ENCODE measurements at places on chromosomes 3 and 15.

DNA sequence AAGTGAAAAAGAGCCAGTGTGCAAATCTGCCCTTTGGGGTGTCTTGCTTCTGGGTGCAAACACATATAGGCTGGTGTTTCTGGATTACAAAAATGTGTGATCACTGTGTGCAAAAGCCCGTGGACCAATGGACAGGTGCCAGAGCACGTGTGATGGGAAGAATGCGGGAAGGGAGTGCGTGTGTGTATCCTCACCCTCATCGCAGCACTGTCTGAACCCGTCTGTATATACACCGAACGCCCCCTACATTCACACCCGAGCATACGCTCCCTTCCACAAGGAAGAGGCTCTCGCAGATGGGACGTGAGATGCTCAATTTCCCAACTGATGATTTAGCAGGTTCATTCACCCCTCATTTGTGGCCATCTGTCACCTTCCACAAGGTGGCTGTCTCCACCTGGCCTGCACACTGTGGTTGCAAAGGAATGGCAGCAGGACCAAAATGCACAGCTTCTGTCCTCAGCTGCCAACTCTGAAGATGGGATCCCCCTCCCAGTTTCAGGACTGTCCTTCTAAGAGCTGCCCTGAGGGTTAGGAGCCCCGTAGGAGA is 19.4 kb upstream of the SLC6A1 start:
- DNase-seq = no peak
- no peak overlapping the region for H3K4me3 ChIP-seq
- H3K36me3 ChIP-seq = no peaks in the 10 kb centered on the region
- H3K4me1 ChIP-seq = no peaks in the 10 kb centered on the region
- no peak overlapping the region for H3K27ac ChIP-seq

DNA sequence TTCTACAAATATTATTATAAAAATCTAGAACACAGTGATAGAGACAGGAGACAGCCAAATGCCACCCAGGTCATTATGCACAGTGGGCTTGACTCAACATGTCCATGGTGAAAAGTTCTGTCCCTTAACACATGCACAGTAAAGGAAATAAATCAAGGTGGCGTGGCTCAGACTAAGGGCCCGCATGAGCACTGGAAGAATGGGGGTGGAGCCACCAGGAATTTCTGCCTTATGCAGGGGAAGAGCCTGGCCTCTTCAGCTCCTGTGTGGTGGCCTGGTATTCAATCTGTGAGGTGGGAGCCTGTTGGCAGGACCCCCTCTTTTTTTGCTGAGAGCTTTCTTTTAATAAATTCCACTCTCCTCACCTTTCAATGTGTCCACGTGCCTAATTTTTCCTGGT is 17.2 kb upstream of the SPG21 start:
- no peak overlapping the region for H3K4me3 ChIP-seq
- DNase-seq = no peak
- no peaks in the 10 kb centered on the region for H3K27me3 ChIP-seq
- H3K27ac ChIP-seq = no peak overlapping the region

GRCh38 chr3:182183716-182184430 is 472.1 kb downstream of the SOX2 start:
- H3K4me1 ChIP-seq = no peaks in the 10 kb centered on the region
- no peak overlapping the region for H3K27ac ChIP-seq
- no peak overlapping the region for H3K4me3 ChIP-seq
- no peak for DNase-seq

GRCh38 chr3:13051066-13051465 is 22.2 kb downstream of the IQSEC1 start:
- no peak for DNase-seq
- no peaks in the 10 kb centered on the region for H3K27me3 ChIP-seq
- H3K4me3 ChIP-seq = no peak overlapping the region
- H3K27ac ChIP-seq = no peak overlapping the region
- peaks cover 2% of the 10 kb centered on the region for H3K4me1 ChIP-seq
- no peaks in the 10 kb centered on the region for H3K36me3 ChIP-seq

DNA sequence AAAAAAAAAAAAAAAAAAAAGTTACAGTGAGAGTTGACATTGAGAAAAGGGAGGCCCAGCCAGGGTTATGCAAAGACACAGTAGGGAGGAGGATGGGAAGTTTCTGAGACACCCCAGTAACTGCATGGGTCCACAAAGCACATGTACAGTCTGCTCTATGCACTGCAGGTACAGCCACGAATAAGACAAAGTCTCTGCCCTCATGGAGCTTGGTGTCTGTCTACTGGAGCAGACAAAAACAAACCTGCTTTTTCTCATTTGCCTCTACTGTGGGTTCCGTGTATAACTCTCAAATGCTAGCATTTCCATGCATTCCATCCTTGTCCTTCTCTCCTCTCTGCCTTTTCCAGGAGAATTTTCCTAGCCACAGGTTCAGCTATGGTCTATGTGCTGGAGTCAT is 107.4 kb downstream of the UBE3A start:
- H3K4me3 ChIP-seq = no peak overlapping the region
- peaks cover 12% of the 10 kb centered on the region for H3K36me3 ChIP-seq
- no peaks in the 10 kb centered on the region for H3K4me1 ChIP-seq
- no peak overlapping the region for H3K27ac ChIP-seq
- no peaks in the 10 kb centered on the region for H3K27me3 ChIP-seq

DNA sequence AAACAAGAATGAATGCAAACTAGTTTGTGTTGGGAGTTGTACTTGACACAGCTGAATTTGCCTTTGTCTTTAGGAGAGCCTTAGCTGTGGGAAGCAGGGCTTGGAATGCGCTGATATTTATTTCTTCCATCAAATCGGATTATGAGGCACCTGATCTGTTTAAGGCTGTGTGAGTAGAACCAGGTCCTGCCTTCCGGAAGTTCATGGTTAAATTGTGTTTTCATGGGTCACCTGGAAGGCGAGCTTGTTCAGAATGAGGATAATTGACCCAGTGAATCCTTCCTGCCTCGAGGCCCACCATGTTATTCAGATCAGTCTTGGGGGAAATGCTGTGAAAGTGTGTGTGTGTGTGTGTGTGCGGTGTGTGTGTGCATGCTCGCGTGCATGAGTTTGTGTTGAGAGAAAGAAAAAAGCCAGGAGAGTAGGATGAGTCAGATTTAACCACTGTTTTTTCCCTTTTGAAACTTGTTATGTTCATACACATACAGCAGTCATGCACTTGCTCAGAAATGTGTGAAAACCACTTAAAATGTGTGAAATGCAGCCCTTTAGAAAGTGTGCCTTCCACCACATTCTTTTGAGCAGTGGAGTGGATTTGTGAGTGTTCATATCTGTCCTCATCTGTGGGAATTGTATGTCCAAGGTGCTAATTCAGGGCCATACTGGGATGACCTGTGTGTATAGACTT is 36.7 kb downstream of the SMAD3 start:
- peak overlapping the region; percentile 11 for H3K27ac ChIP-seq
- H3K36me3 ChIP-seq = no peaks in the 10 kb centered on the region
- H3K27me3 ChIP-seq = no peaks in the 10 kb centered on the region
- H3K4me3 ChIP-seq = no peak overlapping the region

GRCh38 chr15:41919954-41920538 is 26.2 kb upstream of the SPTBN5 start:
- H3K4me1 ChIP-seq = peaks cover 41% of the 10 kb centered on the region
- H3K27ac ChIP-seq = no peak overlapping the region
- no peaks in the 10 kb centered on the region for H3K27me3 ChIP-seq
- no peak overlapping the region for H3K4me3 ChIP-seq
- no peak for DNase-seq
- peaks cover 19% of the 10 kb centered on the region for H3K36me3 ChIP-seq
